ENCODE measurements at places on chromosomes 5 and 9. TPM values are rescaled to one million over a fixed set of nuclear protein-coding genes. Genes with fewer than 3 reads are reported as not detected.

DNA sequence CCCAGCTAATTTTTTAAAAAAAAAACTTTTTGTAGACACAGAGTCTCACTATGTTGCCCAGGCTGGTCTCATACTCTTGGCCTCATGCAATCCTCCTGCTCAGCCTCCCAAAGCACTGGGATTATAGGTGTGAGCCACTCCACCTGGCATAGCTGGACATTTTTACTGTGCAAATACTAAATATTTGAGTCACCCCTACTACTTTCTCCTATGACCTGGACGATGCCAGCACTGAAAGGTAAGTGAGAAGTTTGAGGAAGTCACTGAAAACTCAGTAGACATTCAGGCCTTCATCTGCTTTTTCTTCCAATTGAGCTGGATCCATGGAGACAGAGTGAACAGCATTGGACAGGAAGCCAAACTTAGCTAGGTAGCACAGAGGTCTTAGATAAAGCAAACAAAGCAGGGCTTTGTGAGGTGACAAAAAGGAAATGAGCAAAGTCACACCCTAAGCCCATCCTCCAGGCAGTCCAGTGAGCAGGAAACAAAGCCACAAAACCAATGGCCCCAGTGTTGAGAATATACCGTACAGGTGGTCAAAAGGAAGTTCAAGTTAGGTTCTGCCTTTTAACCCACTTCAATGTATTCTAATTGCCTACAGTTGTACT lies 192.6 kb upstream of the RASA1 start:
- DNase-seq, result no peak

DNA sequence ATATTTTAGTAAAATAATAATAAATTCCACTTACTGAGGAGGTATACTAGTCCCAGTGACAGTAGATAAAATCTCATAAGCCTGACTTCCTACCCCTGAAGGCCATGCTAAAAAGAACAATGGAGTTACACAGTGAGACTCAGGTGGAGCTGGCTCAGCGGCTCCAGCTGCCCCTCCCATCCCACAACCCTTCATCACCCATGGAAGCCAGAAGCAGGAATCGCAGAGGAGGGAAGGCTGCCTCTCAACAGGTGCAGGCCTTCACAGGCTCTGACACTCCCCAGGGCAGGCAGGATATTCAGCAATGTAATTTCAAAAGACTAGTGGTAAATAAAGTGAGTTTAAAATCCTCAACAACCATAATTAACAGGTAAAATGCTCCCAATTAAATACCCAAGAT lies 67.5 kb downstream of the FANCC start:
- peak; percentile 37 for DNase-seq

GABRA1 gene
- 0.16 TPM for total RNA-seq

KLHL9 gene
- 22.1 TPM for total RNA-seq

ROR2 gene
- 15.5 TPM for total RNA-seq
